ENCODE measurements at places on chromosomes 2 and 18.

DNA sequence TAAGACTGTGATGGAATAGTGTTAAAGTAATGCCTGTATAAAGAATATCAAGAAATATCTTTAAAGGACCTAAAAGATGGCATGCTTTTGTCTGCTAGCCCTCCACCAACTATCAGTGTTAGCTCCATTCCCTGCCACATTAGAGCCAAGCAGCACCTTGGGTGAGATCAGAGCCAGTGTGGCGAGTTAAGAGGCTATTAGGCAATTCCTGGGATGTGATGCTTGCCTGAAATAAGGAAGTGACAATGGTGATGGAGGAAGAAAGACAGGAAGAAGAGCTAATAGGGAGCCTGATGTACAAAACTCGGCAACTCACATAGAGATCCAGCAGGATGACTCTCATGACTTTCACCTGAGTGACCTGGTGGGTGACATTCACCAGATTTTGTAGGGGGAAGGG, 143.5 kb downstream of the ZEB2 start:
- peak; percentile 59 for DNase-seq

DNA sequence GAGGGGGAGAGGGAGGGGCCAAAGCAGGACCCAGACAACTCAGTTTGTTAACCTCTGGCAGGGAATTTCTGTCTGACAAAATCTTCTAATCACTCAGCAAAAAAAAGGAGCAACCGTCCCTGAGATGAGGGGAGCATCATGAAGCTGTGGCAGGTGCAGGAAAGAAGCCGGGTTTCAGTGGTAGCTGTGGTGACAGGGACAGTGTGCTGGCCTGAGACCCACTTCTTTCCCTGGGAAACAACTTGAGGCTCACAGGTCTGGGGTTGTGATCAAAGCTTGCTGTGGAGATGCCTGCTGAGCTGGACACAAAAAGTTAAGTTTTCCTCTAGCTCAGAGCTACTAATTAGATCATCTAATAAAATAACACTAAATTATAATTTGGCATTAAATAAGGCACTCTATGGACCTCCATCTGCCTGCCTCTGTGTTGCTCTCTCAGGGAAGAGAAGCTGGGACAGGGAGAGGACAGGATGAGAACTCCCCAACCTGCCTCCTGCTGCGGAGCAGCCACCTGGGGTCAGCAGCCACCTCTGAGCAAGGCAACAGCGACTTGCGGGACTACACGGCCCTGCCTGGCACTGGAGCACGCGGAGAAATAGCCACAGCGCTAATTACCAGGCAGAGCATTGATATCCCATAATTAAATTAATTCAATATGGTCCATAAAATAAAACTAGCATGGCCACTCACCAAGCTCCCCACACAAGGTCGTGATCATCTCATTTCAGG, 104.6 kb upstream of the TEX51 start:
- no peak for DNase-seq

DNA sequence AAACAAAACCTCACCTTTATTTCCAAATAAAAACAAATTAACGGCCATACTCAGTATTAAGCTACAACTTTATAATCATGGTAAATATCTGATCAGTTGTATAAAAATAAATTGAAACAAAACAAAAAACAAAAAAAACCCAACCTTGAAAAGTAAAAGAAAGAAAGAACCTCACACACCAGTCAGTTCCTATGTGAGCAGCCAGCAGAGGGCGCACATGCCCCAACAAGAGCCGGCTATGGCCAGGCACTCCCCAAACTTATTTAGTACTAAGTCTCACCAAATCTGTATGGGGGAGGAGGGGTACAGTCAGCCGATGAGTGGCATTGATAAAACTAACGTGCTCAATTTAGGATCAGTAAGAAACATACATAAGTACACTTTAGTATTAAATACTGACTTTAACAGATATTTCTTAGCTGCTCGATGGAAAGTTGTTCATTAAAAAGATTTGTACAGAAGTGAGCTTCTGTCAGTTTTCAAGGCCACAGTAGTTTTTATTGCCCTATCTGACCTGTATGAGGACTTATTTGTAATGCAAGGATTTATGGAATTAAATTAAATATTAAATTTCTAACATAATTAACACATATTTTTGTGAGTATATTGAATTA, 172.6 kb downstream of the TCF4 start:
- peak; percentile 63 for DNase-seq

DNA sequence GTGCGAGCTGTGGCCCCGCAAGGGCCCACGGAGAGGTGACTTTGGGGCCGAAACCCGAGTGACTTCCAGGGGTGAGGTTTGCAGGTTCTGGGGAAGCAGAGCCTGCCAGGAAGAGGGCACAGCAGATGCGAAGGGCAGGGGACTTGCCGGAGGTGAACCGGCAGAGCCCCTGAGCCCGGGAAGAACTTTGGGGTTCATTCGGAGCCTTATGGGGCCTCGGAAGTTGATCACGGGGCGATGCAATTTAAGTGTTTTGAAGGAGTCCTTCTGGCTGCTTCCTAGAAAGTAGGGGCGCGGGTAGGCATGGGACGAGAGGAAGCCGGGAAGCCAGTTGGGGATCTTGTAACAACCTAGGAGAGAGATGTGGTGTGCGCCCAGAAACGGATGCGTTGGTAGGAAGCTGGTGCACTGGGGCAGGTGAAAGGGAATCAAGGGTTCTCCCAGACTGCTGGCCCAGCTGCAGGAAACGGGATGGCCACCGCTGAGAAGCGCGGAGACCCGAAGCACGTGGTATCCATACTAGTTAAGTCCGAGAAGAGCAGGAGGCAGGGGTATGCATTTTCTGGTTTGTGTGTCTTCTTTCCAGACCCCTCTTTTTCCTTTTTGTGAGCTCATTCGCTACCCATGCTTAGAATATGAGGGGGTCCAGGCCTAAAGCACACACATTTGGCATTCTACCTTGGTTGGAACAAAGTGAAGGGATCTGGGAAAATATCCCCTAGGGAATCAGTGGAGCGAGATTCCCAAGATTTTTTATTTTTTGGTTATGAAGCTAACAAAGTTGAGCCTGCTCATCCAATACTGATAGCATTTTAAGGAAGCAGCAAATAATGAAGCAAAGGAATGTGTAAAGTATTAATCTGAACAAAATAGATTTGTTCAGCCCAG, 758 bp downstream of the SCLY start:
- peak; percentile 1 for DNase-seq

GRCh38 chr2:150075831-150076230, 411.6 kb downstream of the RND3 start:
- no peak for DNase-seq

- DNase-seq, result no peak
Observed at GRCh38 chr2:135311268-135311667, 219.8 kb downstream of the ZRANB3 start.

GRCh38 chr18:55249550-55249949, 290.3 kb upstream of the CCDC68 start:
- DNase-seq, result no peak

DNA sequence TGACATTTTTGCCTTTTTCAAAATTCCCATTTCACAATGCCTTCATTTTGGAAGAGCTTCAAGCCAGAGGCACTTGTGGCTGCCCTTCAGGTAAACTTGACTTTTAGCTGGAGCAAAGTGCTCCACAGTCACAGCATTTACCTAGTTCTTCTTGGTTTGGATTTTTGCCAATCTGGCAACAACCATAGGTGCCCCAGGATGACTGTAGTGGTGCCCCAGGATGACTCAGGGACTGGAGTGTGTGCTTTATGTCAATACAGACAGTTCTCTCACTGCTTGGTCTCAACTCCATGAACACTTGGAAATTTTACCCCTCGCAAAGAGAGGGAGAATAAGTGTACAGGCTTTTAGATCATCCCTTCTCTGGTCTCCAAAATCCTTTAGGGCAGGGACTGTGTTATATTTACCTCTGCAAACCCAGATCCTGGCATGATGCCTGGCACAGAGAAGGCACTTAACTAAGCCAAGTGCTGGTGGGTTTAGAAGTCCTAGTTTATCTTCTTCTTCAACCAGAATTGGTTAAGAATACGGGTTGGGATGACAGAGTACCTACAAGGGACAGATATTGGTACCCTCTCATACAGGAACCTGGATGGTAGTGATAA, 15.3 kb upstream of the PTPN4 start:
- no peak for DNase-seq

- peak; percentile 30 for DNase-seq
Observed at GRCh38 chr18:67463829-67464228, 52.7 kb downstream of the DSEL start.

GRCh38 chr18:11994336-11994702, 13.0 kb downstream of the IMPA2 start:
- no peak for DNase-seq

DNA sequence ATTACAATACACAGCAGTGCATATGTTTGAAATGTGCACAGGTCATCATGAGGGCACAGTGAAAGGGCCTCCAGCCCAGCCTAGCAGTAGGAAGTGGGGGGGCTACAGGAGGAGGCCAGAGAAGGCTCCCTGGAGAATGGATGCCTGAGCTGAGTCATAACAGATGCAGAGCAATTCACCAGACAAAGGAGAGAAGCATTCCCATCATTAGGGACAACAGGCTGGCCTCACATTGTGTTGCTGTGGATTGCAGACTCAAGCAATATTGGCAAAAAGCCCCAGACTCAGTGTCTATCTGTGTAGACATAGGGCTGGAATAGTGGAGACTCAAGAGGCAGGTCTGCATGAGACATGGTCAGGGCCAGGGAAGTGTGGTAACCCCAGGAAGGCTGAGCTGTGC, 329.9 kb downstream of the DLGAP1 start:
- DNase-seq, result no peak

DNA sequence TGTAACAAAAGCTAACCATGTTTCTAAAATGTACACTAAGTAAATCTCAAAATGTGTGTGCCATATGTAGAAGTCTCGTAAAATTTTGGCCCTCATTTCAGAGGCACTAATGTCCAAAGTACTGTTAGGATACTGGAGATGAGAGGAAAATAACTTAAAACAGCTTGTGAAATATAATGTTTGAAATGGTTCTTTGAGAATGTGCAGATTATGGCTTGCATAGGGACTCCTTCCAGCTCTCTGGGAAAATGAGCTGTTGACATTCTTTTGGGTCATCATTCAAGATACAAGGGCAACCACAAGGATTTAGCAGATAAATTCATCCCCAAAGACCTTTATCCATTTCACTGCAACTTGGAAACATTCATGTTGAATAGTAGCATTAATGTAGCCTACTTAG, 38.1 kb upstream of the OTX1 start:
- DNase-seq, result no peak

- no peak for DNase-seq
Observed at GRCh38 chr2:240878341-240878936, 9.8 kb downstream of the AGXT start.

GRCh38 chr2:48457227-48457626, 72.7 kb upstream of the STON1 start:
- DNase-seq, result no peak

DNA sequence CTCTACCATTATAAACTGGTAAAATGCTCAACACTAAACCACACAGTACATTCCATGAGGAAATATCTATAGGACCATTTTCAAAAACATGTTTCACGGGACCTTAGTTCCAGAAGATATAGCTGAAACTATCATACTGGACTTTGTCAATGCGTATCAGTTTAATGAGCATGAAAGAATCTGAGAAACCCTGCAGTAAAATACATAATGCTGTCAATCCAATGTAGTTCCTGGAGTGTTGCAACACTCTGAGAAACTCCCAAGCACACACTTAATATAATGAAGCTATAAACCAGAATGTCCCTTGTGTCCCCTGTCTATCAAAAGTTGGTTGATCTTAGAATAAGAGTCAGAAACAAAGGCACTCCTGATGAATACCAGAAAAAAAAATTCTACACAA, 16.2 kb downstream of the IWS1 start:
- no peak for DNase-seq

GRCh38 chr2:173027181-173028128, 48.2 kb upstream of the MAP3K20 start:
- DNase-seq, result peak; percentile 96

DNA sequence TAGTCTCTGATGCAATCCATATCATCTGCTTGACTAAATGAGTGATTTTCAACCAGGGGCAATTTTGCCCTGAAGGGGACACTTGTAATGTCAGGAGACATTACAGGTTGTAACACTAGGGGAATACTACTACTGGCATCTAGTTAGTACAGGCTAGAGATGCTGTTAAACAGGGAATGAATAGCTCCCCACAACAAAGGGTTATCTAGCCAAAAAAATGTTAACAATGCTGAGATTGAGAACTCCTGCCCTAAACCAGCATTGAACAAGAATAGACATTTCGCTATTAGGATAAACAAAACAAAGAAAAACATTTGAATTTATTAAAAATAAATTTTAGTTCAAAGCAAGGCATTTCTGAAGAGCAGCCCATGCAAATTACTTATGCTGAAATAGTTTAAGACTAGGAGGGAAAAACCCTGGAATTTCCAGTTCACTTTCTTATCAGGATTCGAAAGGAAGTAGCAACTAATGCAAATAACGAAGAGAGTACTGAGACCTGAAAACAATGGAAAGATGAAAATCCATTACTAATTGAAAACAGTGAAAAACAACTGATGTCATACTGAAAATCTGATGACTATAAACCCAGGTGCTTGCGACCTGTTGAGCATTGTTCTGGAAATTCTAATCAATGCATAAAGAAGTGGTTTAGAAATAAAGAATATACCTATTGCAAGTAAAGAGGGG, 53.1 kb downstream of the CAB39 start:
- DNase-seq, result no peak

DNA sequence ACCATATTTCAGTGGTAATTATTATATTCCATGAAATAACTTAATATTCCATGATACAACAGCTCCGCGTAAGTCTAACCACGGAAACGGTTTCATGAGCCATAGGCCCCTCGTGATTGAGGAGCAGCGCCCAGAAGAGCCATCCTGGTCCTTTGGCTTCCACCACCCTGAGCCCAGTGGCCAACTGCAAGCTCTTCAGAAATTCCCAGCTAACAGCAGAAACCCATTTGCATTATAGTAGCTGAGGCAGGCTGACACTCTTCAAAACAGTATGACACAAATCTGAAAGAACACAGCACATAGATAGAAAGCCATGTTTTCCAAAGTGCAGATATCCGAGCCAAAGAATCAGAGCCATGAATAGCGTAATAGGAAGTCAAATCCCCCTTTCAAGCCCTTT, 120.9 kb upstream of the NFATC1 start:
- no peak for DNase-seq

GRCh38 chr2:108979461-108979860, 9.6 kb downstream of the EDAR start:
- no peak for DNase-seq

DNA sequence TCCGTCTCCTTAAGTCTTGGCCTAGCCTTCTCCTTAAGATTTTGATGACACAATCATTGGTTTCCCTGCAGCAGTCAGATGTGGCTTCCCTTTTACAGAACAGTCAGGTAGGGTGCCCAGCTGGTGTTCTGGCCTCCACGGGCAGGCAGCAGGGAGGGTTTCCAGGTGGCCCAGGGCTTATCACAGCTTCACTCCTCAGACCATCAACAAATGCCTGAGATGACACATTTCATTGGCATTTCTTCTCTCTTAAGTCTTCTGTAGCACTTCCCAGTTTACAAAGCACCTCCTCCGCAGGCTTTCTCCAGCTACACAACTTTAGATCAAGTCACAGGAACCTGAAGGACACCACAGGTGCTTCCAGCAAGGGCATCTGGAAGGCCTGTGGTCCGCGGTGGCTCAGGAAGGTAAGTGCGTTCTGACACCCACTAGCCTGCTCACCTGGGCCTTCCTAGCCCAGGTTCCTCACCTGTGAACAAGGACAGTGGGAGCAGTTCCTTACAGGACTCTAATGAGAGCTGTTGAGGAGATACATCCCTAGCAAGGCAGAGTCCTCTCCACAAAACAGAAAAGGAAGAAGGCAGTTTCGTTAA, 37.6 kb downstream of the PTPN18 start:
- no peak for DNase-seq

GRCh38 chr18:6947338-6948030, 170.1 kb downstream of the LAMA1 start:
- no peak for DNase-seq

Data from Kasumi-1 (cell line).